ENCODE measurements at places on chromosomes 6 and 20.

DNA sequence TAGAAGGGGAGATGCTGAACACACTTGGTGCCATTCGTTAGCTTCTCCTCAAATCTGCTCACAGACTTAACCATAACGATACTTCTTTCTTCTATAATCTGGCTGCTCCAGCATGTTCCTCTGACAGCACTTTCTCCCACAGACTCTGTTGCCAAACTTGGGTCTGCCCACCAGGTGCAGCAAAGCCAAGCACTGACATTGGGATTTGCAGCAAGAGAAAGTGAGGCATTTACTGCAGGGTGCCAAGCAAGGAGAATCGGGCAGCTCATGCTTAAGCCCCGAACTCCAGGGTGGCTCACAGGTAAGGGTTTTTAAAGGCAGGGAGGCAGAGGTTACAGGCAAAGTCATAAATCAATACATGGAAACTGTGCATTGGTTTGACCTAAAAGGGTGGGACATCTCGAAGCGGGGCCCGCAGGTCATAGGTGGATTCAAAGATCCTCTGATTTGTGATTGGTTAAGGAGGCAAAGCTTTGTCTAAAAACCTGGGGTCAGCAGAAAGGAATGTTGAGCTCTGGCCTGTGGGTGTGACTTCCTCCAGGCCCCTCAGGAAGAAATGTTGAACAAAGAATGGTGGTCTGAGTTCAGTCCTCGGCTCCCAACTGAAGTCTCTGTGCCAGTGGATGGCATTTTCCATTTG, 25.1 kb upstream of the PNPLA1 start:
- no peak for DNase-seq

DNA sequence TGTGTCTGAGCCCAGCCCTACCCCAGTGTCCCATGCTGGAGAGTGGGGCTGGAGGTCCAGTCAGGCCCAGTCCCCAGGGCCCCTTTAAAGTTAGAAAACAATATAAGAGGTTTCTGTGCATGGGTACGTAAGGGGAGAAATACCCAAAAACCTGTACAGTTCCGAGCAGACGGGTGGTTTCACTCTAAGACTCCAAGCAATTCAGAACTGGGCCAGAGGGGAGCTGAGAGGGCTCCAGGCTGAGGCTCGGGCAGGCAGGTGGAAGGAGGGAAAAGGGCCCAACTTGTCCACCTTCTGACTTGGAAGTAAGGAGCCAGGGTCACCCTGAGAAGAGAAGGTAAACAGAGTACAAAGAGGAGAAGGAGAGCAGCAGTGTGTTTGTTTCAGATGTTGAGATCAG, 296.0 kb downstream of the CDH4 start:
- no peak for DNase-seq

- DNase-seq = no peak
Observed at GRCh38 chr6:68247782-68248181, 387.3 kb upstream of the ADGRB3 start.

GRCh38 chr20:41476446-41476845, 109.8 kb upstream of the EMILIN3 start:
- DNase-seq = no peak

DNA sequence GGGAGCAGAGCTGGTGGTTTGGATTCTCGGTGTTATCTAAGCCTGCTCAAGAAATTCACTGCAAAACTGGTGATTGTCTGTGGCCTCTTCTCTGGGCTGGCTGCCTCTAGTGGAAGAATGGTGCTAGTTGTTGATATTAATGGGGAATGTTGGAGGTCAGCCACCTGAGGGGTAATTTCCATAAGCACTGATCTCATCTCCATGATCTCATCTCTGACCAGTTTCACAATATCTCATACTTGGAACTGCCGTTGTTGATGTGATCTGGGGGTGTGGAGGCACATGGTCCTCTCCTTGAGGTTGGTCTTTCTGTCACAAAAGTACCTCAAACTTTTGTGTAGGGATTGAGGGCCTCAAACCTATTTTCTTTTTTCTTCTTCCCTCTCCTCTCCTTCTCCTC, 102.6 kb downstream of the CD109 start:
- DNase-seq = peak; percentile 44

DNA sequence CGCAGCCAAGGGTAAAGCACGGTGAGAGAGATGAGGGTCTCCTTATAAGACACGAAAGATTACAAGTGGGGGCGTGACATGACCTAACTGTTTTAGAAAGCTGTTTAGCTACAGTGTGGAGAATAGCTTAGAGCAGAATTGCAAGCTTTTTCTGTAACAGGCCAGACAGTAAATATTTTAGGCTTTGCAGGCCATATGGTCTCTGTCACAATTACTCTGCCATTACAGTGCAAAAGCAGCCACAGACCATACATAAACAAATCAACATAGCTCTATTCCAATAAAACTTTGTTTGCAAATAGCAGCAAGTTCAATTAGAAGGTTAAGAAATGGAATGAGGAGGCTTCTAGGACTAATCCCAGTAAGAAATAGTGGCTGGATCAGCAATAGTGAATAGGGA, 16.8 kb downstream of the PGM3 start:
- DNase-seq = no peak

DNA sequence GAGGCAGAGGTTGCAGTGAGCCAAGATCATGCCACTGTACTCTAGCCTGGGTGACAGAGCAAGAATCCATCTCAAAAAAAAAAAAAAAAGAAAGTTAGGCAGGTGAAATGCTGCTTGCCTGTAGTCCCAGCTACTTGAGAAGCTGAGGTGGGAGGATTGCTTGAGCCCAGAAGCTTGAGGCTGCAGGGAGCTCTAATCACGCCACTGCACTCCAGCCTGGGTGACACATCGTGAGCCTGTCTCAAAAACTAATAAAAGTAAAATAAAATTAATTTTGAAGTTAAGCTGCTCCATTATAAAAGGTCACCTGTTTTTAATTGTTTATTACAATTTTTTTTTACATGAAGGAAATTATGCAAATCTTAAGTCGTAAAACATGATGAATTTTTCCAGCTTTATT, 23.2 kb upstream of the SAMHD1 start:
- DNase-seq = no peak

- peak; percentile 71 for DNase-seq
Observed at GRCh38 chr6:33199687-33200218, 712 bp downstream of the RXRB start.

DNA sequence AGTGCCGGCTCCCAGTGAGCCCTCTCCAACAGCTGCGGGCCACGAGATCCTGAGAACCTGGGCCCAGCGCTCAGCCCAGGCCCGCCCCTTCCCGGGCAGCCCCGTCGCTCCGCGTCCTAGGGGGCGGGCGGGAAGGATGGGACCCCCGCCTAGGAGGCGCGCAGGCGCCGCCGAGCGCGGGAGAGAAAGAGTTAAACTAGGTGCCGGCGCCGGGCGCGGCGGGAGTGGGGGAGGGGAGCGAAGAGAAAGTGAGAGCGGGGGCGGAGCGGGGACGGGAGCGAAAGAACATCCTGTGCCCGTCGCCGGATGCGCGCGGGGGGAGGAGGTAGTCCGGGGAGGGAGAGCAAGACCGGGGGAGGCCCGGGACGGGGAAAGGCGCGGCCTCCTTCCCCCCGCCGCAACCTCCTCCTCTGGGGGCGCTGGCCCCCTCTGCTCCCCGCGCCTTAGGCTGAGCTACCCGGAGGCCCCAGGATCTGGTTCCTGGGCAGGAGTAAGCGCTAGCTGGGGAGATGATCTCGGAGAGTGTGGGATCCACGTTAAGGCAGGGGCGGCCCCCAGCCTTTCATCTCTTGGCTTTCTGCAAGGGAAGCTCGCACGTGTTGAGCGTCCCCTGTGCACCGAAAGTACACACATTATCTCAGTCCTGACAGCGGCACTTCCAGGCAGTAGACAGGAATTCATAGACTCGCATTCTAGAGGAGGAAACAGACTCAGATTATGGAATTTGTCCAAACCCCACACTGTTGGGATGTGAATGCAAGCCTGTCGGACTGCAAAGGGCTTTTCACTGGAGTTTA, 4.9 kb upstream of the ARMC12 start:
- DNase-seq = no peak

GRCh38 chr20:44068316-44069201, 118.4 kb downstream of the JPH2 start:
- DNase-seq = no peak

GRCh38 chr20:44739942-44740341, 5.7 kb upstream of the KCNK15 start:
- DNase-seq = no peak

DNA sequence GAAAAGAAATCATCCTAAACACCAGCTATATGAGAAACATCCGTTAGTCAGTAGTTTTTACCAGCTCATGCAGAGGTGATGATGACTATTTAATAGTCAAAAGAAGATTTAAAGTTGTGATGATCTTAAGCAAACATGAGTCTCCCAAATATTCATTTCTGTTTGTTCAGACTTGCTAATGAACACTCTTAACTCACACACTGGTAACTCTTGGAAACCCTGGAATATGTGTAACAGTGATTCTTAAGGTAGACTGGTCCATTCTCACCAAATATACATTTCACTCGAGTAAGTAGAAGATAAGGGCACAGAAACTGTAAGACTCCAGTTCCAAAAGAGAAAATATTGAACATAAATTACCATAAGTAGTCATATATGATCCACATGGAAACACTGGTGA, 29.1 kb downstream of the RSPO3 start:
- no peak for DNase-seq

- DNase-seq = no peak
Observed at GRCh38 chr6:90120327-90120726, 176.3 kb downstream of the BACH2 start.

DNA sequence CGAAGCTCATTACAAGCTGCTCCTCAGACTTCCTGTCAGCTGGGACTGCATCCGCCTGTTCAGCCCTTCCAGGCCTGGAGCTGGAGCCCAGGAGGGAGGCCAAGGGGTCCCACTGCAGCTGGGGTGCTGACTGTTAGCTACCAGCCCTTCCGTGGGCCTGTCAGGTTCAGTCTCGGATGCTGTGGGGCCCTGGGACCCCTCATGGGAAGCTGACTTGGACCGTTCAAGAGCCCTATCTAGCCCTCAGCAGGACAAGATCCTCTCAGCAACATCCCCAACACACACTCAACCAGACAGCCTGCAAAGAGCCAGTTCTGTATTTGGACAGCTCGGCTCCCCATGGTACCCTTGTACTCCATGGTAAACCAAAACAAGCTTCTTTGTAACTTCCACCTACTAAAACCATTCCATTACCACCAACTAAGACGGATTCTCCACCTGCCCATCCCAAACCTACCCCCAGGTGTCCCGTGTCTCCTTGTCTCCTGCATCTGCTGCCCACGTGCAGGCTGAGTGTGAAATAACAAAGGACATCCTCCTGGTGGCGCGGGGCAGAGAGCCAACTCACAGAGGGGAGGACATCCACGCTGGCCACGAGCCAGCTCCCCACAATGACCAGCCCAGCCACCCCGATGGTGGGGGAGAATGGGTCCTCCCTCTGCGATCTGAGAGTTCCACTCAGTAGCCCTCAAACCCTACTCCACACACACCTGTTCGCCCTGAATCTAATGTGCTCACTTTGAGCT, 111.2 kb downstream of the TAF4 start:
- DNase-seq = no peak

DNA sequence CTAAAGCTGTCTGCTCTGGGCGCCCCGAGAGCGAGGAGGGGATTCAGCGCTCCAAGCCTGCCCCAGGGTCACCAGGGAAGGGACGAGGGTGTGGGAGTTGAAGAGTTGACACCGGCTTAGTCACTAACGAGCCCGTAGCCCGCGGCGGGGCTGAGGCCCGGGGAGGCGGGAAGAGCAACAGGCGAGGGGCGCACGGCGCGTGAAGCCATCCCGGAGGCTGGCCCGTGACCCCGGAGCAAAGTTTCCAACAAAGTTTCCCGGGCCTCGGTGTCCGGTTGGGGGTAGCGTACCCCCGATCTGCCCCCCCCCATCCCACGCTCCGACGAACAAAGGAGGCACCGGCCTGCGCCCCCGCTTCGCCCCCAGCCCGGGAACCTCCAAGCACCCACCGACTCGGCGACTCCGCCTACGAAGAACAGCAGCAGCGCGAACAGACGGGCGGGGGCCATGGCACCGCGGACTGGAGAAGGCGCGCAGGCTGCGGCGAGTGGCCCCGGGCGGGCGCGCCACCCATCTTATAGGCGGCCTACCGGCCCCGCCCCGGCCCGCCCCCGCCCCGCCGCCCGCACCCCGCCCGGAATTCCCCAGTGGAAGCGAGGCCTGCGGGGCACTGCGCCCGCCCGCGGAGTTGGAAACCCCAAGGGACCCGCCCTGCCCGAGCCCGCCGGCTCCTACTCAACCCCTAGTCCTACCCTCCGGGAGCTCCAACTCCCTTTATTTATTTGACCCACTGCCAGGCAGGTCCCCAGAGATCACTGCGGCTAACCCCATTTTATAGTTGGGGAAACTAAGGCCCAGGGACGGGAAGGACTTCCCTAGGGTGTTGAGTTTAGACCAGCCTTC, at the start of gene SDC4:
TSS of gene SDC4 (minus strand) at position 489 of the 843 bp plus-strand sequence. CDS start at position 449, 40 bp downstream.
- peak; percentile 86 for DNase-seq

GRCh38 chr20:11912013-11912658, 5.6 kb upstream of the BTBD3 start:
- no peak for DNase-seq

- no peak for DNase-seq
Observed at GRCh38 chr6:148508401-148509041, 165.9 kb downstream of the SASH1 start.

DNA sequence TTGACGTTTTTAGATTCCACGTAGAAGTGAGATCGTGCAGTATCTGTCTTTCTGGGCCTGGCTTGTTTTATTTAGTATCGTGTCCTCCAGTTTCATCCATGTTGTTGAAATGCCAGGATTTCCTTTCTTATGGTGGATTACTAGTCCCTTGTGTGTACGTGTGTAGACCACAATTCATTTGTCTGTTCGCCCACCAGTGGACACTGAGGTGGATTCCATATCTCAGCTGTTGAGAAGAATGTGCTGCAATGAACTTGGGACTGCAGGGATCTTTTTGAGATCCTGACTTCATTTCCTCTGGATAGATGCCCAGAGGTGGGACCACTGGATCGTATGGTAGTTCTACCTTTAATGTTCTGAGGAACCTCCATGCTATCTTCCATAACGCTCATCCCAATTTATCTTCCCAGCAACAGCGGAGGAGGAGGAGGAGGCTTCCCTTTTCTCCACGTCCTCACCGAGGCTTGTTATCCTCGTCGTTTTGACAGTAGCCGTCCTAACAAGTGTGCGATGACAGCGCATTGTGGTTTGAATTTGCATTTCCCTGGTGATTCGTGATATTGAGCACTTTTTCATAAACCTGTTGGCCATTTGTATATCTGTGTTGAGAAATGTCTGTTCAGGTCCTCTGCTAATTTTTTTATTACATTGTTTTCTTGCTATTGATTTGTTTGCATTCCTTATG, 62.4 kb downstream of the CDH4 start:
- DNase-seq = no peak

- DNase-seq = no peak
Observed at GRCh38 chr6:168999392-168999791, 254.3 kb downstream of the THBS2 start.

- no peak for DNase-seq
Observed at GRCh38 chr6:53358440-53359094, 9.8 kb upstream of the ELOVL5 start.

- no peak for DNase-seq
Observed at GRCh38 chr6:10740061-10740460, 7.5 kb upstream of the TMEM14B start.

- DNase-seq = no peak
Observed at GRCh38 chr20:39446397-39446796, 484.3 kb downstream of the DHX35 start.

Measured in inflammatory macrophage treated with lipopolysaccharide for 1 hour (primary cell).